ENCODE measurements at places on chromosomes 2 and 18. TPM values are rescaled to one million over a fixed set of nuclear protein-coding genes. Genes with fewer than 3 reads are reported as not detected.

Gene CCDC138
- total RNA-seq, result 3.4 TPM

Gene ERFE
- total RNA-seq, result 8.5 TPM

Gene TLX2
- not detected for total RNA-seq

Gene GYPC
- 13.7 TPM for total RNA-seq

Gene FBXO41
- total RNA-seq, result 2.6 TPM

Gene ALKAL2
- not detected for total RNA-seq

Gene HOXD9
- total RNA-seq, result 0.29 TPM

Gene MFSD2B
- not detected for total RNA-seq

Gene FABP1
- total RNA-seq, result not detected

Gene SRBD1
- 17.5 TPM for total RNA-seq

Gene OR6B2
- not detected for total RNA-seq

Gene GALNT14
- not detected for total RNA-seq

Gene MC5R
- total RNA-seq, result 0.21 TPM

Gene PLGLB1
- total RNA-seq, result 2.5 TPM

Gene CAVIN2
- total RNA-seq, result 56.5 TPM

Gene FBXO48
- total RNA-seq, result 0.83 TPM

Gene C2orf80
- not detected for total RNA-seq

Gene CYBRD1
- total RNA-seq, result 163 TPM

Gene ONECUT2
- not detected for total RNA-seq

Gene ACMSD
- total RNA-seq, result not detected

Gene SLC23A3
- total RNA-seq, result not detected

Data from myocyte (in vitro differentiated cells).